NCI-H1092 (cell line): ENCODE measurements at places on chromosomes 2 and 18.

DNA sequence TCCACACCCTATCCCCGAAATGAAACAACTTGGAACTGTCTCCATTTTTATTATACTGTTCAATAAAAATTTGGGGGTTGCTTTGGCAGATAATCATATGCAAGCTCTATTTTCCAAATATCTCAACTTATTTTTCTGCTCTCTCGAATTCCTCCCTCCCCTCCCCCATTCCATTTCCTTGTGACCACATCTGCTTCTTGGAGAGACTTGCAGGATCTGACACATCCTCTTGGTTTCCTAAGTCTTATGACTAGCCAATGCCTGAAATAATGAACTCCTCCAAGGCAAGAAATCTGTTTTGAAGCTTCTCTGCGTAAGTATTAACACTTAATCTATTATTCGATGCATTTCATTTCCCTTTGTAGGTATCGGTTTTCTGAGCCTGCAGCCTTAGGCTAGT is 16.1 kb downstream of the TGIF1 start:
- DNase-seq = no peak

DNA sequence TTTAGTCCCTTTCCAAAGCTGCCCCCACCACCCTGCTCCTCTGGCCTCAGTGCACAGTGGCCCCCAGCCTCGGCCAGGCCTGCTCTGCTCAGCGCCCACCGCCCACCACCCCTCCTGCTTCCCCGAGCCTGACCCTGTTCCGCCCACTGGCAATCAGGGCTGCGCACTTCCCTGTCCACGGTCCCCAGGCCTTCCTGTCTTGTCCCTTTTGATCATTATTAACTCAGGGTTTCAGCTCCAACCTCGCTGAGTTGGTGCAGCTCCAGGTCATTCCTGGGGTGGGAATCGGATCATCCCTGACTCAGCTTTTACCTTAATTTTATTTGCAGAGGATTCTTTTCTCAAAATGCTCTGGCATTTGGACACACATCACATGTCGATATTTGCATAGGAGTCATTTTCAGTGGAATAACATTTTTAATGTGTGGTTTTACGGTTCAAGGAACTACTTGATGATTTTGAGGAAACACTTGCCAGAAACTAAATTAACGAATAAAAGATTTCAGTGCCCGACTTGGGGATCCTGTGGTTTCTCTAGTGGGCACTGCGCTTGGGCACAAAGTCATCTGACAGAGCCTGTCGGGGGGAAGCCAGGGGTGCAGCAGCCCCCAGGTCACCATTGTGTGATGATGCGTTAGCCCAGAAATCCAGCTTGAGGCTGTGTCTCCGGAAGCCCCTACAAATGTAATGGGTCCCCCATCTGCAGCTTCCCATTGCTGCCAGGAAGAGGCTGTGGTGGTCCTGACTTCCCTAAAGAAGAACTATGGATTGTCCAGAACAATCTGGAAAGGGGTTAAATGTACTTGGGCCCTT is 1.0 kb upstream of the ESPNL start:
- no peak for DNase-seq

DNA sequence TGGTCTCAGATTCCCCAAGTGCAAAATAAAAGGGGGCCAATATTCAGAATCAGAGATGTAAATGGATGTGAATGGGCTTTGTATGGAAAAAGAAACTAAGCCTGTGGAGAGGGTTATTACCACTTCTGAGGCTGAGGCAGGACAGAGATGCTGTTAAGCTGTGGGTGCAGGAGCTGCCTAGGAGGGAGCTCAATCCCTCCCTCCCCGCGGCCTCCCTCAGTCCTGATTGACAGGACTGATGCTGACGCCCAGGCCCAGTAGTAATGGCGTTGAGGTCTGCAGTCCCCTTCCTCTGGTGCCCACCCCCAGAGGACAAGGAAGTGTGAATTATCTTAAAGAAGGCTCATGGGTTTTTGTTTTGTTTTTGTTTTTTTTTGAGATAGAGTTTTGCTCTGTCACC is 40.4 kb downstream of the PSD4 start:
- no peak for DNase-seq

DNA sequence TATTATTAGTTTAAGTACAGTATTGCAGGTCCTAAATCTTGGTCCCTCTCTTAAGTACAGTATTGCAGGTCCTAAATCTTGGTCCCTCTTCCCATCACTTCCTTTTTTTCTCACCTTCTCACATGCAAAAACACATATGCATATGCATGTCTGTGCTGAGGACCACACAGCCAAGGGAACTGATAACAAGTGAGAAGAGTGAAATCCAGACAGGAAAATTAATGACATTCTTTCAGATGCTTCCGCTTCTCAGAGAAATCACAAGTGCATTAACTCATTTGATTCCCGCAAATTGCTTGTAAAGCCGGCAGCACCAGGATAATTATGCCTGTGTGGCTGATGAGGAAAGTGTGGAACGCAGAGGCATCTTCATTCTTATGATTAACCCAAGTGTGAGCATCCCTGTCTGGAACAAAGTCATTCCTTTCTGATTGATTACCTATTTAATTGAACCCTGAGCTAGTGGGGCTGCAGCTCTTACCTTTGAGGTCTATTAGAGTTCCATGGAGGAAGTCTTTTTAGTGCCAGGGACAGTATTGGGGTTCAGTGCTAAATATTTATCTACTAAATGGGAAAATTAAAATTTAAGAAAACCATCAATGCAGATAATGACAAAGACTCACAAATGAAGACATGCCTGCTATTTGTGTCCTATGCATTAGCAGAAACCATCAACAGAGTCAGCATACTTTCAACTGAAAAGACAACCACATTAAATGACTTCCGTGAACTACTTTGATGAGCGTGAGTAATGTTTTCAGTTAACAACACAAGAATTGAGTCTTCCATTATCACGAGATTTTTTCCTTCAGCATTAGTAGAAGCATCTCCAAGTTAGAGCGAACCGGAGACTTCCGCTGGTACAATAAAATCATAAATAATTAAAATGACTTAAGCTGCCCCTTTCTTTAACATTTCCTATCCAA is 220.4 kb upstream of the SLC35G4 start:
- DNase-seq = no peak

DNA sequence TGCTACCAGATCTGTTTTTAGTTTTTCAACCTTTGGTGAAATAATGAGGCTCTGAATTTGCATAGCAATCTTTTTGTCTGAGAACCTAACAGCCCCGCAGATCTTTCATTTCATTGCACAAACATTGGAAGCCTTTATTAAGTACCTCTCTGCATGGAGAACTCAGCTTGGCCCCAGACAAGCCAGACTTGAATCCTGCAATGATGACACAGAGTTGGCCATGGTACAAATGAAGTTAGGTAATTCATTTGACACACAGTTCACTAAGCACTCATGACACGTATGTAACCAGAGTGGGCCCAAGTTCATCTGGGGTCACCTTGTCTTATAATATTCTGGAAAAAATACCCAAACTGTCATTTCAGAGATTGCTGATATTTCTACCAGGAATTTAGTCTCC is 439.1 kb upstream of the ID2 start:
- DNase-seq = no peak

DNA sequence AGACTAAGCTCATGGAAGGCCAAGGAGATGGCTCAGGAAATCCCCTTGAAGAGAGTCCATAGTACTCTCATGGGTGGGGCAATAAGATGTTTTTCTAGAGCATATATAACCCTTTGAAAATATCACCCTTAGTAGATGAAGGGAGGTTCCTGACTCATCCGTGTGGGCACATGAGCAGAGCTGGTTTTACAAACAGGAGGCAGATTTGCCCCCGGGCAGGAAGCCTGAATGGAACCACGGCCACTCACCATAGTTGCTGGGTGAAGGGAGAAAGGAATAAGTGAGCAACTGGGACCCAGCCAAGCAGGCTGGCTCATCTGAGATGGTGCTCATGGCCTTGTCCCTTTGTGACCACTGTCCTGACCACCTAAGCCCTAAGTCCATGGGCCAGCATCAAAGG is 29.0 kb upstream of the MAPRE3 start:
- DNase-seq = no peak
